ENCODE measurements at places on chromosomes 2 and 18. TPM values are rescaled to one million over a fixed set of nuclear protein-coding genes. Genes with fewer than 3 reads are reported as not detected.

Gene STK25
- 169 TPM for total RNA-seq

- no peak overlapping the region for H3K4me3 ChIP-seq
- no peaks in the 10 kb centered on the region for H3K27me3 ChIP-seq
- H3K27ac ChIP-seq: no peak overlapping the region
- no peak for DNase-seq
- H3K36me3 ChIP-seq: peaks cover 5% of the 10 kb centered on the region
These were observed 250.5 kb downstream of the DSC3 start for GRCh38 chr18:30792051-30792450.

DNA sequence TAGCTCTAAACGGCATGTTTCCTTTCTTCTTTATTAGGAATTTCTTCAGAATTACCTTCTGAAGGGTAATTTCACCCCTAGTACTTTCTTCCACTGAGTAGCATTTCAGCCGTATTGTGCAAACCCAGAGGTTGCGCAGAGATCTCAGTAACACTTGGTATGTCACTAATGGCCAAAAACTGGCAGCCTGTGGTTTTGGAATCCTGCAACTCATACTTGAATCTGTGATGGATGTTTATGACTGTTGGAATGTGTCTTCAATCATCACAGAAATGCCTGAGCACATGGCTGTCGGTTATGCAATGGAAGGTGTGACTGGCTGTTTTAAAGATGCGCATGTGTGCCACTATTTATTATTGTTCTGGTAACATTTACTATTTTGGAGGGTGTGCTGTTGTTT lies 100.0 kb downstream of the COLEC12 start:
- no peak overlapping the region for H3K4me3 ChIP-seq
- H3K27ac ChIP-seq: no peak overlapping the region

- H3K36me3 ChIP-seq: no peaks in the 10 kb centered on the region
- H3K27ac ChIP-seq: no peak overlapping the region
- no peaks in the 10 kb centered on the region for H3K4me1 ChIP-seq
- DNase-seq: no peak
These were observed 139.1 kb downstream of the CYP26B1 start for GRCh38 chr2:72008608-72009007.

Gene LRP1B
- total RNA-seq: not detected

- H3K4me1 ChIP-seq: peaks cover 55% of the 10 kb centered on the region
- H3K27me3 ChIP-seq: no peaks in the 10 kb centered on the region
- H3K36me3 ChIP-seq: no peaks in the 10 kb centered on the region
- DNase-seq: no peak
These were observed 47.8 kb downstream of the TGFA start for GRCh38 chr2:70505613-70506391.

DNA sequence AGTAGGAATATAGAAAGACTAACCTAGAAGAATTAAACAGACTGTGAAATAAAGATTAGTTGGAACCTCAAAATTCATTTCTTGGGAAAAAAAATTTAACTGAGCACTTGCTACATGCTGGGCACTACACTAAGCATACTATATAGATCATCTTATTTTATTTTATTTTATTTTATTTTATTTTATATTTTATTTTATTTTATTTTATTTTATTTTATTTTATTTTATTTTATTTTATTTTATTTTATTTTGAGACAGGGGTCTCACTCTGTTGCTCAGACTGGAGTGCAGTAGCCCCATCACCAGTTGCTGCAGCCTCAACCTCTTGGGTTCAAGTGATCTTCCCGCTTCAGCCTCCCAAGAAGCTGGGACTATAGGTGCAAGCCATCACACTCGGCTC lies 74.5 kb upstream of the DSC1 start:
- no peaks in the 10 kb centered on the region for H3K36me3 ChIP-seq
- no peak overlapping the region for H3K27ac ChIP-seq
- no peak overlapping the region for H3K4me3 ChIP-seq
- DNase-seq: no peak
- no peaks in the 10 kb centered on the region for H3K4me1 ChIP-seq

DNA sequence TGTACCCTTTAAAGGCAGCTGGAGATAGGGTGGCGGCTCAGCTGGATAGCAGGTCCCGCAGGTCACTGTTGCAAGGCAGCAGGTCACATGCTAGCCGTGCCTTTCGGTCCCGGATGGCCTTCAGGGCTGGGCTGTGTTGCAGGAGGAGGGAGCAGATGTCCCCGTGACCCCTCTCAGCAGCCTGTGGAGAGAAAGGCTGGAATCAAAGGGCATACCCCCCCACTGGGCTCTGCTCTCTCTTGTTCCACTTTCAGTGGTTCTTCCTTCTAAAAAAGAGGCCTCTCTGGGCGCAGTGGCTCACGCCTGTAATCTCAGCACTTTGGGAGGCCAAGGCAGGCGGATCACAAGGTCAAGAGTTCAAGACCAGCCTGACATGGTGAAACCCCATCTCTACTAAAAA lies 4.4 kb upstream of the ANKRD23 start:
- H3K27me3 ChIP-seq: no peaks in the 10 kb centered on the region
- no peaks in the 10 kb centered on the region for H3K4me1 ChIP-seq
- H3K27ac ChIP-seq: no peak overlapping the region

Gene SLC4A1AP
- total RNA-seq: 31.1 TPM

DNA sequence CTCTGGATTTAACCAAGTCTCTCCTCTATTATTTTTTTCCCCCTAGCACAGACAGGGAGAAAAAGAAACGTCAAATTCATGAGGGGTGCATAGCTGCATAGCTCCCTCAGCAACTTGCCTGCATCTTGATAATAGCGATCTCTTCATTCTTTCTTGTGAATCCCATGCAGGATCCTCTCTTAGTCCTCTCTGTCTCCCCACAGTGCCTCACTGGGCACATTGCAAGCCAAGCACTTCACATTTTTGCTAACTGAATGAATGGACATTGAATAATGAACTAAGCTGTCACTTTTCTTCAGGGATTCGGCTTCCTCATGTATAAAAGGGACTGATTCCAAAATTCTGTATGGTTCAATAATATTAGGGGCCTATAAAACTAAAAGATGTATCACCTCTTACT lies 2.9 kb upstream of the EPB41L3 start:
- H3K27me3 ChIP-seq: peaks cover 28% of the 10 kb centered on the region
- no peak overlapping the region for H3K4me3 ChIP-seq
- H3K36me3 ChIP-seq: no peaks in the 10 kb centered on the region
- H3K4me1 ChIP-seq: no peaks in the 10 kb centered on the region

DNA sequence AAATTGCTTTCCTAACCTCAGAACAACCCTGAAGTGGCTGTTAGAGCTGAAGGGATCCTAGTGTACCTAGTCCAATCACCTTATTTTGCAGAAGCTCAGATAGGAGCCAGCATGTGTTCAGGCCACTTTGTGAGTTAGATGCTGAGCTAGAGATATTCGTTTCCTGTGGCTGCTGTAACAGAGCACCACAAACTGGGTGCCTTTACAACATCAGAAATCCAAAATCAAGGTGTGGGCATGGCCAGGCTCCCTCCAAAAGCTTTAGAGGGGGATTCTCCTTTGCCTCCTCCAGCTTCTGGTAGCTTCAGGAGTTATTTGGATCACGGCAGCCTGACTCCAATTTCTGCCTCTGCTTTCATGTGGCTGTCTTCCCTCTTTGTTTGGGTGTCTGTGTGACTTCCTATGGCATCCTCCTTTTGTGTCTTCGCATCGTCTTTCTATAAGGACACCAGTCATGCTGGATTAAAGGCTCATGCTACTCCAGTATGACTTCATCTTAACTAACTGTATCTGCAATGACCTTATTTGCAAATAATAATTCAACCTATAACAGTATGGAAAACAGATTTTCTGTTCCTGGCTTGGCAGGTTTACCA lies 86.3 kb upstream of the TGFA start:
- no peaks in the 10 kb centered on the region for H3K36me3 ChIP-seq
- no peak overlapping the region for H3K27ac ChIP-seq
- H3K27me3 ChIP-seq: peaks cover 22% of the 10 kb centered on the region
- no peak overlapping the region for H3K4me3 ChIP-seq
- DNase-seq: no peak
